ENCODE measurements at places on chromosomes 1 and 21.

DNA sequence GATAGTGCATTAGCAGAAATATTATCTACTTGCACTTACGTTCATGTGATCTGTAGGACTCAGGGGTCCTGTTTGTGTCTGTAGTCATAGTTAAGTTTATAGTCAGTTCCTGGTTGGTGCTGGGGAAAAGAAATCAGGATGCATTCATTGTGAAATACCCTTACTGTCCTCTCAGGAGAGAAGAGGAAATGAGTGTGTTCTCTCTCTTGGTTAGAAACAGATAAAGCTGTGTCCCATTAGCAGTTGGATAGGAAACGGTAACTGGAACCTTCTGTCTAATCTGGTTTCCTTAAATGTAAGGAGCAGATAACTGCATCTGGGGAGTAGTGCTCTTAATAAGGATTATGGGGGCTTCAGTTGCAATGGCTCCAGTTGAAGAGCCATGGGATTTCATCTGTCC is 8.9 kb downstream of the SDCCAG8 start:
- DNase-seq: peak; percentile 44

- no peak for DNase-seq
Measured at GRCh38 chr1:56222914-56223540, 356.3 kb downstream of the PLPP3 start.

GRCh38 chr1:229645324-229645993 is 19.4 kb downstream of the URB2 start:
- no peak for DNase-seq

GRCh38 chr1:39488793-39489566 is 2.5 kb upstream of the BMP8A start:
- DNase-seq: no peak

DNA sequence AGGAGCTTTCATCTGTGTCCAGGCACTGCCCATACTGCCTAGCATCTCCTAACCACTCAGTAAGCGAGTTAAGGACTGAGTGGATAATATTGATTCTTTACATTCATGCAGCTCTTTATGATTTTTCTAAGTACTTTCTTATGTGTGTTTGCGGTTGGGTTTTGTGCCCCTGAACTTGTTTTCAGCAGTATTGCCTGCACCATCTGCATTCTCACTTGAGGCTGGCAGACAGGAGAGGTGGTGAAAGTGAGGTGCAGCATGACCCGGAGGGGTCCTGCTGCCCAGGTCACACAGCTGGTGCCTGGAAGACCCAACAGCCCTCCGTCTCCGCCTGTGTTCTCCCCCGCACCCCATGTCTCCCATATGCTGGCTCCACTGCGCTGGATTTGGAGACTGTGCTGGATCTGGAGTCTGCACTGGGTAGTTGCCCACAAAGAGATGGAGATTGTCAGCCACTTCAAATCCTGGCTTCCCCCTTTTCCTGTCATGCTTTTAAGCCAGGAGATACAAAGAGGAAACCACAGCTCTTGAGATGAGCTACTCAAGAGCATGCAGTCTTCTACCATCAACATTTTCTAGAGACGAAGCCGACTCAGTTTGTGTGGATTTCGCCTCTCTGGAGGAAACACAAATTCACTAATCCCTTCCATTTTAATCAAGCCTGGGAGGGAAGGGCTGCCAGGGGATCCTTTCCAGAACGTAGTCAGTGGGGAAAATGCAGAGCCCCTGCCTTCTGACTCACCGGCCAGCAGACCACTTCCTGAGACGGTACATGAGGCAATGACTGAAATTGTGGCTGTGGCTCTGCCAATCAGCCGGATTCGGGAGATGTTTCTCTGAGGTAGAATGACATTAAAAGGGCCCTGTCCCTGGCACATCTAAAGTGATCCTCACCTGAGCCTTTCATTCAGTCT is 71.7 kb upstream of the ANGPTL1 start:
- DNase-seq: no peak

- DNase-seq: no peak
Measured at GRCh38 chr1:65002508-65003315, 36.4 kb upstream of the JAK1 start.

DNA sequence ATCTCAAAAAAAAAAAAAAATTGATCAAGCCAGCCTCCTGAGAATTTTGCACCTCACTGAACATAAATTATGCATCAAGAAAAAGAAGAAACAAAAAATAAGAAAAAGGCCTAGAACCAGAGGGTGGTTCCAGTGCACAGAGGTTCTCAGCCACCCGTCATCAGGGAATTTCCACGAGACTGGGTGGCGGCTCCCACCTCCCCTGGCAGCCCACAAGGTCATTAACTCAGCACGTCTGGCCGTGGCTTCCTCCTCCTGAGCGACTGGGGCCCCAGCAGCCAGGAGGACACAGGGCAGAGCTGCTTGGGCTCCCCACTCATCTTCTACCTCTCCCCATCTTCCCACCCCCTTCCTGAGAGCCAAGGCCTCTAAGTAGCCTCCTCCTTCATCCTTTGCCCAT is 15.7 kb upstream of the TMEM51 start:
- no peak for DNase-seq

DNA sequence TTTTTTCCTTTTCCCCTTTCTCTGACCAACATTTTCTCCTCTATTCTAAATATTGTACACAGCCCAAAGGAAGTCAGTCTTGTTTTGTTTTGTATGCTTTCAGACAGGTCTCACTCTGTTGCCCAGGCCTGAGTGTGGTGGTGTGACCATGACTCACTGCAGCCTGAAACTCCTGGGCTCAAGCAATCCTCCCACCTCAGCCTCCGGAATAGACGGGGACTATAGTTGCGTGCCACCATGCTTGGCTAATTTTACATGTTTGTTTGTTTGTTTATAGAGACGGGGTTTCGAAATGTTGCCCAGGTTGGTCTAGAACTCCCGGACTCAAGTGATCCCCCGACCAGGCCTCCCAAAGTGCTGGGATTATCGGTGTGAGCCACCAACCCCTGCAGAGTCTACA is 72.8 kb downstream of the NRIP1 start:
- DNase-seq: no peak

- DNase-seq: no peak
Measured at GRCh38 chr21:22280851-22281250, 1282.6 kb downstream of the NCAM2 start.

- DNase-seq: no peak
Measured at GRCh38 chr1:2499986-2500596, 24.0 kb downstream of the PLCH2 start.

GRCh38 chr1:32040711-32041110 is 27.0 kb downstream of the KHDRBS1 start:
- no peak for DNase-seq

GRCh38 chr1:246214708-246215509 is 292.2 kb downstream of the SMYD3 start:
- no peak for DNase-seq
